Stimulated activated CD4-positive, alpha-beta T cell treated with anti-CD3 and anti-CD28 coated beads, Interleukin-12 subunit alpha, Interleukin-12 subunit beta, amount 100 ng/mL, for 24 hours (primary cell): ENCODE measurements at places on chromosomes 16 and 17.

DNA sequence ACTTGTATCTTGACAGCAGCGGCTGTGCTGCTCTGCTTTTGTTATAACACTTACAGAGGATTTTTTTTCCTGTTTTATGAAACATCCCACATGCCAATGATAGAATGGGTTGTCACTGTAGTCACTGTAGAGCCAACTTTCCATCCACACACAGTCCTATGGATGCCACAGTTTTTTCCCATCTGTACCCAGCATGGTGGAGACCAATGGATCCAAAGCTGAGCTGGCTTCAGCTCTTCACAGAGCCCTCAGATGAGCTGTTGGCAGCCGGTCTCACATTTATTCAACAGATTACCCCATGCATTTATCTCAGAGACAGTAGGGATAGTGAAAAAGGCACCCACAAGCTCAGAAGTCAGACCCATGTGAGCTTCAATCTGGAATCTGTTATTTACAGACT is 91.4 kb upstream of the CACNG5 start:
- no peak for DNase-seq

DNA sequence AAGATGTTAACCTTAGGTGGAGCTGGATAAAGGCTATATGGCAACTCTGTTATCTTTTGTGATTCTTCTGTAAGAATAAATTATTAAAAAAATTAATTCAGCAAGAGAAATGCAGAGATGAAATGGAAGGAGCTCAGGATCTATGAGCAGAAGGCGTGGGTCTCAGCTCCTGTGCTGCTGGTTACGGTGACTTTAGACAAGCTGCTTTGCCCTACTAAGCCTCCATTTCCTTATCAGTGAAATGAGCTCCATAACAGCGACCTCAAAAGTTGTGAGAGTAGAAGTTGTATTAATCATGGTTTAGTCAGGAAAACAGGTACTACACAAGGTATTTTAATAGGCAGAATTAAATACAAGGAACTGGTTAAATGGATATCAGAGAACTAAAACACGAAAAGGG is 48.2 kb upstream of the FOXJ1 start:
- no peak for DNase-seq

- DNase-seq: no peak
Observed at GRCh38 chr17:56434610-56435009, 158.9 kb upstream of the NOG start.

DNA sequence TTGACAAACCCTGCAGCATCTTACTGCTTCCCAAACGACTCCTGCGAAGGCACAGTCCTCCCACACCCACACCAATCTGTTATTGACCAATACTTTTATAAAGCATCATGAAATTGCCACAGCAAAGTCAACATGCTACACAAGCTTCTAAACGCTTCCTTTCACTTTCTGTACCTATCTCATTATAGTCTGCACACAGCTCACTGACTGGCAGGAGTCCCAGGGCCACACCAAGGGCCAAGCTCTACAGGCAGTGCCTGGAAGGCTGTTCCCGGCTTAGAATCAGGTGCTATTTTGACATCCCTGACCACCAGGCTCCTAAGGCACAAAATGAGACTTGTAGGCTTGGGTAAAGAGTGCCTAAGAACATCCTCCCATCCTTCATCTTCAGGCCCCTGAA is 39.5 kb downstream of the USP7 start:
- no peak for DNase-seq

- no peak for DNase-seq
Observed at GRCh38 chr16:29943846-29944799, 17.8 kb upstream of the TMEM219 start.

- DNase-seq: no peak
Observed at GRCh38 chr16:10578474-10579316, 1.7 kb downstream of the EMP2 start.

DNA sequence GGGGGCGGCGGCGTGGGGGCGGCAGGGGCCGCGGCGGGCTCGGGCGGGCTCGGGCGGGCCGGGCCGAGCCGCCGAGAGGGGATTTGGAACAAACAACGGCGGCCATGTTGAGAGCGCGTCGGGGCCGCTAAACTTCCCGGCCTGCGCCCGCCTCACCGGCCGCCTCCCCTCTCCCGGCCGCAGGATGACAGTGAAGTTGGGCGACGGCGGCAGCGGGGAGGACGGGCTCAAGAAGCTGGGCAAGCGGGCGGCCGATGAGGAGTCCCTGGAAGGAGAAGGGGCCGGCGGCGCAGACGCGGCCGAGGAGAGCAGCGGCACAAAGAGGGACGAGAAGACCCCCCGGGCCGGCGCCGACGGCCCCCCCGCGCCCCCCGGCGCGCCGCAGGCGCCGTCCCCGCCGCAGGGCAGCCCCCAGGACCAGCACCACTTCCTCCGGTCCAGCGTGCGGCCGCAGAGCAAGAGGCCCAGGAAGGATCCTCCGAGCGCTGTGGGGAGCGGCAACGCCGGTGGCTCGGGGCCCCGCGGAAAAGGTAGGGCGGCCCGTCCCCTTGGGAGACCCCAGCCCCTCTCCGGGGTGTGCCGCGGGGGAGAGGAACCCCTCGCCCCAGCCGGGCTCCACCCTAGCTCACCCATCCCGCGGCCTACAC is 2.4 kb downstream of the CRAMP1 start:
- no peak for DNase-seq

- DNase-seq: no peak
Observed at GRCh38 chr16:86899151-86899550, 320.8 kb downstream of the FOXL1 start.

DNA sequence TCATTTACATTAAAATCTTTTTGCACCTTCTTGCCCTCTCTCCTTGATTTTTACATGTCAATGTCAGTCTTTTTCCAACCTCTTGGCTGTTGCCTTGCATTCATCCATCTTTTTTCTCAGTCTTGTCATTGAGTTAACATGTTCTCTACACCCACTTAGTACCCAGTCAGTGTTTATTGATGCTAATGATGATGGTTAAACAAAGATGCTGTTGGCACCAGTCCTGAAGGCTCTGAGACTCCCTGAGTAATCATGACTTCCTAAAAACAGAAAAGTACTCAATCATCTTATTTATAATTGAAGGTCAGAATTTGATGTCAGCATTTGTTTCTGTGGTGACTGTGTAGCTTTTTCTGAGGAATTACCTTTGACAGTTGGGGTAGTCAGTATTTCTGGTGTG is 104.5 kb downstream of the NLK start:
- no peak for DNase-seq

DNA sequence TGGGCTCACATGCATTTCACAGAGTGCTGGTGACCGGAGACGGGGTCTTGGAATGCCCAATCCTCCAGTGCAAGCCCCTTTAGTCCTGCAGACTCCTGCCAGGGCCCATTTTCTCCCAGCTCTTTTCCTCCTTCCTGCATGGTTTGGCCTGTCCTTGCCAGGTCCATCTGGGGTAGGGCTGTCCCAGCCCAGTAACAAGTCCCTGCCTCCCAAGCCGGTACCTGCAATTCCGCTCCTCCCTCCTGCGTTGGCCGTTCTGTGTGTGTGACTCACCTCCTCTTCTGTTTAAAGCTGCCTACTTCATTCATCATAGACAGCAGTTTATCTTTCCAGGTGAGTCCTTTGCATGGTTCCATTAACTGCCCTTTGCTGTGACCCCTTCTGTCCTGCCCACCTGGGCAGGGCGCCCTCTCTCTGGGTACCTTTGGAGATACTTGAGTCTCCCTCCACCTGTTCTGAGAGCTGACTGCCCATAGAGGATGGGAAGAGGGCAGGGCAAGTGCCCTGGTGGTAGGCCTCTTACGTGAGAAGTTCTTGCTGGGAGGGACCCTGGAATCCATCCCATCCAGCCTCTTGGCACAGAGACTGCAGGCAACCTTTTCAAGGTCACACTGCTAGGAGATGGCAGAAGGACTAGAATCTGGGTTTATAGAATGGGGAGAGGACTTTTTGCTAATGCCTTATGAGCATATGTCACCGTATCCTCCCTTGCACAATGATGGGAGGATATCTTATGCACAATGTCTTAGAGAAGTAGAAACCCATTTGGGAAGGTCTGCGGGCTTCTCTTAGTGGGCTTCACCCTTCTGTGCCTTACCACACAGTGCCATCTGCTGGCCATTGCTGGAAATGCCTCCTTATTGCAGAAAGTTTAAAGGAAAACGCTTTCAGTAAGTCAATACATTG is 29.7 kb upstream of the LGALS9 start:
- peak; percentile 62 for DNase-seq

DNA sequence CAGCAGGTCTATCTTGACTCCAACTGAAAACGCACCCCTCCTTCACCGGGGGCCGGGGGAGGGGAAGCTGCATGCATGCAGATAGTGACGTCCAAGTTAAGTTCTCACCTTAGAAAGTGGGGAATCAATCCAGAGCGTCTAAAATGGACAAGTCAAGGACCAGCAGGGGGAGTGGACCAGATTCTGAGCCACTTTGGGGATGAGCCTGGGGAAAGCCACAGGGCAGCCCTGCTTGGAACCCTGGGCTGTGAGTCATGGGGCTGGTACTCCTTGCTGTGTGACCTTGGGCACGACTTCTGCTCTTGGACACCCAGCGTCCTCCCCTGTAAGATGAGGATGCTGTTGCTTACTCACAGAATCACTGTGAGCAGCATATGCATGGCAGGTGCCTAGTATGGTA is 9.1 kb downstream of the TNFRSF13B start:
- no peak for DNase-seq

- no peak for DNase-seq
Observed at GRCh38 chr17:20315821-20316220, 151.5 kb downstream of the LGALS9B start.

- DNase-seq: no peak
Observed at GRCh38 chr17:52828621-52829020, 670.1 kb upstream of the CA10 start.
